GM13977 (cell line): ENCODE measurements at places on chromosomes 7 and 10.

DNA sequence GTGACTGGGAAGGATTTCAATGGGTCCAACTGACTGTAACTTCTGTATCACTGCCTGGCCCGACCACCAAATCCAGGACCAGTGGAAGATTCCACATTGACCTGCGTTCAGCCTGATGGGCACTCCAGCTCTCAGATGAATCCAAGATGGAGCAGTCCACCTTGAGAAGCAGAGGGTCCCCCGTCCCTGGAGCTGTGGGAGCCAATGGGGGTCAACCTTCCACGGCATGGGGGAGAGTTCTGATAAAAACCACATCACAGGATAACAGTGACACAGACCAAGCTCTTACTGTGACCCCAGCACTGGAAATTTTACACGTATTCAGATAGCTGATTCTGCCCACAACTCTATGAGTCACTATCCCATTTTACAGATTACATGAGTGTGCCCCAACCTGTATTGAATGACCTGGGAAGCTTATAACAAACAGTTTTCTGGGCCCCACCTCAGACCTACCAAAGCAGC is 11.2 kb downstream of the ZCCHC24 start:
- DNase-seq: no peak

GRCh38 chr7:141559961-141560360 is 8.8 kb downstream of the AGK start:
- DNase-seq: no peak

DNA sequence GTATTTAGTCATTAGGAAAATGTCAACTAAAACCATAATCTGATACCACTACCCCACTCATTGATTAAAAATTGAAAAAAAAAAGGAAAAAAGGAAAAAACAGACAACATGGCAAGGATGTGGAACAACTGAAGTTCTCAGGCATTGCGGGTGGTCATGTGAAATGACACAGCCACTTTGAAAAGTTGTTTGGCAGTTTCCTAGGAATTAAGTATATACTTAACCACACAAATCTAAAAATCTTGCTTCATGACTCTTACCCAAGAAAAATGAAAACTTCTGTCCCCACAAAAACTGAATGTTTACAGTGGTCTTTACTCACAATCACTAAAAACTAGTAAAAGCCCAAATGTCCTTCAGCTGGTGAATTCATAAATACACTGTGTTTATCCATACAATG is 254.5 kb downstream of the AHR start:
- DNase-seq: no peak

DNA sequence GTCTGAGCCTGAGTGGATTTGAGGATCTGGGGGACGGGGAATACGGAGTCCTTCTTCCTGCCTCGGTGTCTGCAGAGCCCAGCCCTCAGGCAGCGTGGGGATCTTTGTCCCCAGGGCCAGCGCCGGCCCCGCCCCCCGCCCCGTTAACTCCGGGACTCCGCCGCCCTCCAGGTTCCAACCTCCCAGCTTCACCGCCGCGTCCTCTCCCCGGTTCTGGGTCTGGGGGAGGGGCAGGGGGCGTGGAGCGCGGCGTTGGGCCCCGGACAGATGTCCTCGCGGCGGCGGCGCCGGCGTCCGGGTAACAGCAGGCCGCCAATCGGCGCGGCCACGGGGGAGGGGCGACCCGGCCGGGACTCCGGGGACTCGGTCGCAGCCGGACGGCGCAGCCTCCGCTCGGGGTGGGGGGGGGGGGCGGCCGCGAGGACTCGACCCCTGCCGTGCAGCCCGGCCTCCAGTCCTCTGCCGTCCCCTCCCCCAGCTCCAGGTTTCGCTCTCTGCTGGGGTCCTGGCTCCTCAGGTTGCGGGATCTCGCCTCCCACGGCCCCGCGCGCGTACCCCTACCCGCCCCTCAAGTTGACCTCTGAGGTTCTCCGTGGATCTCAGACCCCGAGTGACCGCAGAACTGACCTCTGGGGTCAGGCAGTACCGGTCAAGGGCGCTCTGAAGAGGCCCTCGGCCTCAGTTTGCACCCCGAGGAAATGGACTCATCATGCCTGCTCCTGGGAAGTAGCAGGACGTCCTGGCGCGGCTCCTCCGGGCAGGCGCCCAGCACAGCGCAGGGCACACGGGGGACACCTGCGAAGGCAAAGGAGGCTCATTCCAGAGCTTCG is 2.3 kb upstream of the ELFN1 start:
- DNase-seq: no peak

- DNase-seq: no peak
Measured at GRCh38 chr10:50279489-50279888, 28.2 kb upstream of the ASAH2 start.

GRCh38 chr7:91720260-91720937 is 160.1 kb downstream of the MTERF1 start:
- no peak for DNase-seq

DNA sequence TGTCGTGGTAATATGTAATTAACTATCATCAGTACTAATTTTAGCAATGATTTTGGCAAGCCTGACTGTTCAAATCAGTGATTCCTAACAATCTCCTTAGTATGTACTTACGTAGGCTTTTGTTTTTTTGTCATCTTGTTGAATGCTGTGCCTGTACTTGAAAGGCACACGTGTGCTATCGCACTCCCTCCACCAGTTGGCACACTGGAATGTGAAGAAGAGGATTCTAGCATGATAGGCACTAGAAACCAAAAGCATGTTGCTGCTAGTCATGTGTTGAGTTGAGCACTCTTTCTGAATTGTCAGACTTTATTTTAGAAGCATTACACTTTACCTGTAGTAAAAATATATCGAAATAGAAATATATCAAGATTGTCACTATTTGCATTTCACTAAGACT is 59.1 kb downstream of the TASOR2 start:
- DNase-seq: no peak

DNA sequence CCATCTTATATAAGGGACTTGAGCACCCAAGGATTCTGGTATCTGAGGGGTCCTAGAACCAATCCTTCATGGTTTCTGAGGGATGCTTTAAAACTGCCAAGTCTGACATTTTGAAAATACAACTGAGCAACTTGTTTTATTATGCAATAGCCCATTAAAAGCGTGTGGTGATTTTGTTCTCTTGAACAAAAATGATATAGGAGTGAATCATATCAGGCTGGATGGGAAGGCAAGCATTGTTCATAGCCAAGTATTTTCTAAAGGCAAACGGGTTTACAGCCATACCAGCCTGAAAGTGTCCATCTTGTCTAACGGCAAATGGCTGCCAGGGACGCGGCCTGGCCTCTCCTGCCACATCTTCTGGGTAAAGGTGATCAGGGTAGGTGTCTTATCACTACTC is 23.4 kb downstream of the RPP38 start:
- no peak for DNase-seq

DNA sequence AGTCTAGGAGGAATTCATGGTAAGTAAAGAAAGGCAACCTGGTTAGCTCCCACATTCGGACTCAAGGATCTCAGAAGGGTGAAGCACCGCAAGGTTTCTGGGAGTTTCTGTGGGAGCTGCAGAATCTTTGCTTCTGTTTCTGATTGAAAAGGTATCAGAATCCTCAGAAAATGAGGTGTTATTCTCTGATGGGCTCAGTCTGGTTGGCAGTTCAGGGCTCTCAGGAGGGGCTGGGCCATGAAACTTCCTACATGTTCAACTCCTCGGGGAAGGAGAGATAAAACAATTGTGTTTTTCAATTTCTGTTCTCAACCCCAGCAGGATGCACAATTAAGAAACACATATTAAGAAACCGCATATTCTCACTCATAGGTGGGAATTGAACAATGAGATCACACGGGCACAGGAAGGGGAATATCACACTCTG is 9.1 kb downstream of the OR2A7 start:
- DNase-seq: no peak

- no peak for DNase-seq
Measured at GRCh38 chr7:102983602-102984001, 70.8 kb downstream of the LRRC17 start.

GRCh38 chr10:107442035-107442505 is 277.6 kb upstream of the SORCS1 start:
- peak; percentile 20 for DNase-seq

DNA sequence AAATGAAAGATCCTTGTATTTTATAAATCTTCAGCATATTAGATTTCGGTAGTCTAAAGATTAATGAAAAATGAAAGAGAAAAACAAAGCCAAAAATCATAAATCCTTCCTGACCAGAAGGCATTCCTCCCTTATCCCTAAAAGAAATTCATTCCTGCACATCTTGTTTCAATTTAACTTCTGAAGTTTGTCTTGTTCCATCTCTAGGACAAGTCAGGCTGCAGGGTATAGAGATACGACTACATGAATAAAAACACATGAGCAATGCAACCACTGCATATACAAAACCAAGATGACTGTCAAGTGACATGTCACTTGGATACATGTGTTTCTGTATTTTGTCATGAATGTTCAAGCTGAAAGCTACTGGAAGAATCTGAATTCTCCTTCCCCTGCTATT is 214.9 kb downstream of the JAZF1 start:
- no peak for DNase-seq

- DNase-seq: no peak
Measured at GRCh38 chr7:23713285-23714149, 3.5 kb downstream of the STK31 start.
